ENCODE measurements at places on chromosomes 2 and 18. TPM values are rescaled to one million over a fixed set of nuclear protein-coding genes. Genes with fewer than 3 reads are reported as not detected.

Gene SIX3
- total RNA-seq, result not detected

Gene DSG1
- total RNA-seq, result not detected

Gene CRYGD
- total RNA-seq, result not detected

Gene DCDC2C
- total RNA-seq, result not detected

Gene IL36RN
- not detected for total RNA-seq

Gene FAP
- 269 TPM for total RNA-seq

Gene MATN3
- 0.25 TPM for total RNA-seq

Gene TUBA3D
- not detected for total RNA-seq

DNA sequence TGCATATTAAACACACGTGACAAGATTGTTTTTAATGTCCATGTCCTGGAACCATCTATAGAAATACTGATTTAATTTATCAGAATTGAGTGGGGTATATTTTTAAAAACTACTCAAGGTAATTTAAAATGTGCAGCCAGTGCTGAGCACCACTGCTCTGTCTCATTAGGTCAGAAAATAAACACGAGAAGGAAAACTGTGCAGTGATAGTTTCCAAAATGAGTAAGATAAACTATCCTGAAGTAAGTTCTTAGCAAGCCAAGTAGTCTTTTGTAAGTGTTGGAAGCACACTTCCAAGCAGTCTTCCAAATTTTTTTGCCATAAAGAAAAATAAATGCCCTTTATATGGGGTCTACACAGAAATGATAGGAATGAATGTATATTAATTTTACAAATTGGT is 93.8 kb upstream of the DNAJC10 start:
- no peak for DNase-seq

- DNase-seq, result no peak
These were observed 36.5 kb downstream of the WDR75 start for GRCh38 chr2:189477756-189478155.

DNA sequence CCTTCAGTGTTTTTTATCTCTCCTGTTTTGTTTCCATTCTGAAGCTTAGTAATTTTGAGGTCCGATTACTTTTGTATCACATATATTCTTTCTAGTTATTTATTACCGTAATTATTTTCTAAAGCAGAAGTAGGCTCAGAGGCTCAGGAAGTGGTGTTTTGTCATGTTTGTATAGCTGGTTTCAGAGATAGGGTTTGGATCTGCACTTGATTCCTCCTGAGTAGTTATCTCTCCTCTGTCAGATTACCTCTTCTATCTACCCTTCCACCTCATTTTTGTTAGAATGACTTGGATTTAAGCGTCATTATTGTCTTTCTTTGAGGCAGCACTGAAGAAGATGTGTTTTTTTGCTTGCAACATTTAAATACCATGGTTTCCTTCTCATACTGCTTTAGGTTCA is 95.4 kb downstream of the MTA3 start:
- DNase-seq, result no peak

- DNase-seq, result peak; percentile 24
These were observed 42.9 kb upstream of the CREG2 start for GRCh38 chr2:101430156-101430555.

GRCh38 chr18:30328839-30329238 is 713.7 kb downstream of the DSC3 start:
- DNase-seq, result no peak

DNA sequence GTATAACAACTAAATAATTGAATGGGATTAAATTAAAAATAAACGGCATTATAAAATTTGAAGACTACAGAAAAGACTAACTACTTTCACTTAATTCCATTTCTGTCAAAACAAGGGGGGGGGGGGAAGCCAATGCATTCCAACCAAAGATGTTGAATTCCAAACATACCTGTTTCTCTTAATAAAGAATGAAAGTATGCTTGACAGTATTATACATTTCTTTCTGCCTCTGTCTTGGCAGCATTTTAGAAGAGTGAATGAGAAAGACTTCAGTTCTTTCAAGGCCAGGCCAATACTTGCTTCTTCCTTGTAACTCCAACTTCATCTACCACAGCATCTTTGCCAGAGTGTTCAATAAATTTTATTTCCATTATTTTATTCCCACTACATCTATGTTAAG is 65.9 kb downstream of the PDE11A start:
- no peak for DNase-seq

GRCh38 chr2:190947711-190948251 is 66.2 kb downstream of the STAT1 start:
- DNase-seq, result peak; percentile 80

DNA sequence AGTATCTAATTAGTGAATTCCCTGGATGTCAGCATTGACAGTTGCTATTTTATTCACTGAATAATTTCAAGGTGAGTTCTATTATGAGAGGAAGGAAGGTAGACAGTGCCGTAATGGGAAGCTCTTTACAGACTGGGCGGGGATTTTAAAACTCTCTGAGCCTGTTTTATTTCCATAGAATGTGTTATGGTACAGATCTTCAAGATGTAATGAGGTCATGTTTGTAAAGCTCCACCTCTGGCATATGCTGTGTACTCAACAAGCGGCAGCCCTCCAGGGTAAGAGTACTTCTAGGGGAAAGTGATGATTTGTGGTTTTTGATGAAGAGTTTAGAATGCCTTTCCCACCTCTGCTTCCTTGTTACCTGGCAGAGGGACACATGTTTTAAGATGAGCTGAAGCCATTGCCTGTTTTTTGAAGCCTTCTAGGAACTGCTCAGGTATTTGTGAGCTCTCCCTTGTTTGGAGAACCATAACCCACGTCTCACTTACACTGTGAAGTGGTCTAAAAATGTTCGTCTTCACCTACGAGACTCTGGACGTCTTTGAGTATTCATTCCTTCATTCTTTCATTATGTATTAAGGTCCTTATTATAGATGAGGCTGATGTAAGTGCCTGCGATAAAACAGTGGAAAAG is 251.2 kb downstream of the PTGR3 start:
- DNase-seq, result no peak

DNA sequence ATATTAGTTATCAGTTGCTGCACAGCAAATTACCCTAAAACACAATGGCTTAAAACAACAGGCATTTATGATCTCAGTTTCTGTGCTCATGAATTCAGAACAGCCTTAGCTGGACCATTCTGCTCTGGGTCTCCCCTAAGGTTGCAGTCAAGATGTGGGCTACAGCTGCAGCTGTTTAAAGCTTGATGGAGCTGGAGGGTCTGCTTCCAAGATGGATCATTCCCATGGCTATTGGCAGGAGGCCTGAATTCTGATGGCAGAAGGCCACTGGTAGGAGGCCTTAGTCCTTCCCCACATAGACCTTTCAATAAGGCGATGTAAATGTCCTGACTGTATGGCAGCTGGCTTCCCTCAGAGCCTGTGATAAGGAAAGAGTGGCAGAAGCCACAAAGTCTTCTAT is 118.6 kb upstream of the SERPINE2 start:
- no peak for DNase-seq

GRCh38 chr2:45616658-45617411 is 5.8 kb upstream of the SRBD1 start:
- peak; percentile 73 for DNase-seq

- DNase-seq, result no peak
These were observed 3.1 kb upstream of the OR6B2 start for GRCh38 chr2:240033330-240033678.

GRCh38 chr2:220767591-220768255 is 804.4 kb downstream of the EPHA4 start:
- no peak for DNase-seq

DNA sequence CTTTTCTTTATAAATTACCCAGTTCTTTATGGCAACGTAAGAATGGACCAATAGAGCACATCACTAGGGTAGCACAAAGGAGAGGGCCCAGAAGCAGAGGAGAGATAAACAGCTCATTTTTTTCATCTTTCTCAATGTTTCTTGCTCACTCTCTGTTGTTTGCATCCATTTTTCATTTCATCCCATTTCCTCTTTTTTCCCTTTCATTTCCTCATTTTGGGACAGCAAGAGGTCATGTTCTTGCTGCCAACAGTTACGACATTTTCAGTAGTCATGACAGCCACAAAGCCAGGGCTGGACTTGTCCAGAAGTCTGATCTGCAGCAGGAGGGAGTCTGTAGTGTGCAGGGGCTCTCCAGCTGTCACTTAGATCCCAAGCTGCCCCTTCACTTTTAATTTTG is 52.7 kb upstream of the CYP1B1 start:
- DNase-seq, result peak; percentile 35

DNA sequence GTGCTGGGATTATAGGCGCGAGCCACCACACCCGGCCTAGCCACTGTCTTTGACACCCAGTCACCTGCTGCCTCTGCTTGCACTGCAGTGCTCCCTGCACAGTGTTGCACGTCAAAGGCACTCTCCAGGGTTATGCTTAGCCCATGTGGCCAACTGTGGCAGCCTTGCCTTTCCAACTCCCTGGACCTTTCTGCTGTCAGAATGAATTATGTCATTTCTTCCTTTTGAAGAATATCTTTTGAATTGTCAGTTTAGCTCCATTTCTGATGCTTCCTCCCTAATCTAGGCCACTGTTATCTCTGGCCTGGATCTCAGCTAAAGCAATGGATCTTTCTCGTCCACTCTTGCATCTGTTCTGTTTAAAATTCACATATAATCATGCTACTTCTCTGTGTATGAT is 29.3 kb upstream of the LRRTM1 start:
- no peak for DNase-seq

DNA sequence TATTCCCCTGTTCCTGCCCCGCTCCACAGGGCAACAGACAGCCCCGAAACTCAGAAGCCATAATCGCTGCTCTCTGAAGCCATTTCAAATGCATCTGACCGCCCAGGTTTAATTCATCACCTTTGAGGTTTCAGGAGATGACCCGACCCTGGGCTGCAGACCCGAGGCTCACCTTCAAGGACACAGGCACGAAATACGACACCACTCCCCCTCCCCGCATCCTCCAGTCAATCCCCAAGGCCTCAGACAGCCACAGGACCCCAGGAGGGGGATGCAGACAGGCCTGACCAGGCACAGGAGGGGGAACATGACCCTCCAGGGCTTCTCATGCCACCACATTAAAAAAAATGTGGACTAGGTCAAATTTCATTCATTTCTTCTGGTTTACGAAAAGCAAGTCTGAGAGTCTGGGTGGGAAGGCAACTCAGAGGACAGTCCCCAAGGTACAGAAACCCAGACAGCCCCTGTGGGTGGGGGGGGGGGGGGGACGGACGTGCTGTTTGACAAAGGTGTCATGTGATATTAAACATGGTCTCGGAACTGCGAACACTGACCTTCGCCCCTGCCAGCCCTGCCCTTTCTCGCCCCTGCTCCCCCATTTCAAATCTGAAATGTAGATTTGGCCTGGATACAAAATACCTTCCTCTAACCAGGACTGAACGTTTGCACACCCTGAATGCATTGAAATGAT is 142.9 kb downstream of the BCL11A start:
- DNase-seq, result no peak

- DNase-seq, result no peak
These were observed 101.3 kb downstream of the MSH2 start for GRCh38 chr2:47504174-47504810.

GRCh38 chr2:186755066-186755465 is 61.2 kb downstream of the FAM171B start:
- peak; percentile 8 for DNase-seq

DNA sequence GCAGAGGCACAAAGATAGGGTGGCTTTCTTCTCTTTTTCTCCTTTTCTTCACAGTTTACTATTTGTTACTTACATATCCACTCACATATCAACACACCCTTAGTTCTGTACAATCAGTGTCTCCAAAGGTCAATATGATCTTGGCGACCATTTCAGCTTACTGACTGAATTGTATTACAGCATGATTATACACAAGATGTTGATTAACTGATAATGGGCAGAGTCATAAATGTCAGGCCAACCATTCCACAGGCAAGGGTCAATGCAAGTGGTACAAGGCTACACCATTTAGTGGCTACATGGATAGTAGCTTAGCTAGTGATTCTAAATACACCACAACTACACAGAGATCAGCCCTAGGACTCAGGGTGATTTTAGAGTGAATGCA is 20.4 kb upstream of the SP3 start:
- no peak for DNase-seq

- DNase-seq, result peak; percentile 57
These were observed 13.2 kb downstream of the ZNF804A start for GRCh38 chr2:184611361-184612085.

DNA sequence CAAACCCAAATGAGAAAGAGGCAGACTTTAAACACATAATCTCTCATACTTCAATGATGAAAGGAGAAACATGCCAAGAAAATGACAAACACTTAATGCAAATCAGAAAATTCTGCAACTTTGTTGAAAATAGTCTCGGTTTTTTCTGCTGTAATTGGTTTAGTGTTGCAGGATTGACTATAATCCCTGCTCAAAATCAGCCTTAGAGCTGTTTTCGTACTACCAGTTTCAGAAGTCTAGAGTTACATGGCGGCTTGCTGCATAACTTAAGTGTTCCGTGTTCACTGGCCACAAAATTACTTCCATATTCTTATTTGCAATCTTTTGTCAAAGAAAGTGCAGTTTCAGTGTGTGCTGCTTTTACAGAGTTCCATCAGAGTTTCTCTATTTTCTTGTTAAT is 48.9 kb upstream of the ITGAV start:
- peak; percentile 71 for DNase-seq

GRCh38 chr2:128755695-128756364 is 437.2 kb upstream of the HS6ST1 start:
- DNase-seq, result no peak

- no peak for DNase-seq
These were observed 253.5 kb downstream of the ACKR3 start for GRCh38 chr2:236823041-236823629.

DNA sequence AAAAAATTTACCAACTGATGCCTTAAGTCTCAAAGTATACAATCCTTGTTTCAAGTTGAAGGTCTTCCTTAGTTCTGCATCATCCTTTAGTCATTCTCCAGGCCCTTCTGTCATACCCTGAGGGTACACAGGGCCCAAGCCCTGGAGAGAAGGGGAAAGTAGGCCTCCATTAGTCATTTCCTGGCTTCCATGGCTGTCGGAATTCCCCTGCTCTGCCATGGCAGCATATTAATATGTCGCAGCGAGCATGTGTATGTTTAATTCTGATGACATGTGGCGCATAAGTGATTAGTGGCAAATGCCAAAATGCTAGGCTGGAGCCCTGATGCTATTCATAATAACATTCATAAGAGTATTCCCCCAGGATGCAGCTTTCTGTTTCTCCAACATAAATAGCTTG is 22.1 kb downstream of the GPR39 start:
- peak; percentile 95 for DNase-seq

DNA sequence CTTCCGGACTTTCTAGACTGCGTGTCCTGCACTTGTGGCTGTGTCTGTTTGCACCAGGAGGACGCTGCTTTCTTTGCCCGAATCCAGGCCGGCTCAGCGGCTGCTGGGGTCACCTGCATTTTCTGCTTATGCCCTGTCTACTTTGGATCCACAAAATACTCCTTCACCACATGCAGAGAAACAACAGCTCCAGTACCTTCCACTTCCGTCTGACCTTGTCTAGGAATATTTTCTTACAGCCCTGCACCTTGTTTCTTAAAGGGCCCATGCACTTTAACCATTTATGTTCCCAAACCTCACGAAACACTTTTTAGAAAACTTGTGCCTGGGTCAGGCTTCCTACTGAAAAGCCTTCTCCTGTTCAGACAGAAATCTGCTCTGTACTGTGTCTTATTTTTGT is 129.4 kb upstream of the NCK2 start:
- no peak for DNase-seq

- DNase-seq, result peak; percentile 56
These were observed 81.5 kb upstream of the LDLRAD4 start for GRCh38 chr18:13136904-13137669.

- no peak for DNase-seq
These were observed 111.2 kb downstream of the STPG4 start for GRCh38 chr2:47043891-47044239.

Data from GM23248 (cell line).